ENCODE measurements at places on chromosomes 16 and 17.
A peak's percentile ranks its signal among the peaks of the same experiment; 100 is the strongest.

DNA sequence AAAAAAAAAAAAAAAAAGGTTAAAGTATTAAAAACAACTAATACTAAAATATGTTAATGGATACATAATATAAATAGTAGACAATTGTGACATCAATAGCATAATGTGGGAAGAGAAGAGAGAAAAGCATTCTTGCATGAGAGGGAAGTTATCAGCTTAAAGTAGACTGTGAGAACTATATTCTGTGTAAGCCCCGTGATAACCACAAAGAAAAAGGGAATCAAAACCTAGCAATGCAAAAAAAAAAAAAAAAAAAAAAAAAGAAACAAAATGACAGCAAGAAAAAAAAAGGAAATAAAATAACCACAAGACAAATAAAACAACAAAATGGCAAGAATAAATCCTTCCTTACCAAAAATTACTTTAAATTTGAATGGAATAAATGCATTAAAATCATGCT, 39.8 kb upstream of the MYLK3 start:
- DNase-seq, result no peak

DNA sequence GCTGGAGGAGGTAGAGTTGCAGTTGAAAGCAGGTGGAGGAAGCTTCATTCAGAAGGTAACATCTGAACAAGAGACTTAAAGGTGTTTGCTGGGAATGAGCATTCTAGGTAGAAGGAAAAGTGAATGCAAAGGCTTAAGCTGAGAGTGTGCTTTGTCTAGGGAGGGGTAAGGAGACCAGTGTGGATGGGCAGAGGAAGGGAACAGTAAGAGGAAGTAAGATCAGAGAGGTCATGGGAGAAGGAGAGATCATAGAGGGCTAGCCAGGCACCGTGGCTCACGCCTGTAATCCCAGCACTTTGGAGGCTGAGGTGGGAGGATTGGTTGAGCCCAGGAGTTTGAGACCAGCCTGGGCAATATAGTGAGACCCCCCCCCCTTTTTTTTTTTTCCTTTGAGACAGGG, 3.3 kb downstream of the STX4 start:
- no peak for DNase-seq

DNA sequence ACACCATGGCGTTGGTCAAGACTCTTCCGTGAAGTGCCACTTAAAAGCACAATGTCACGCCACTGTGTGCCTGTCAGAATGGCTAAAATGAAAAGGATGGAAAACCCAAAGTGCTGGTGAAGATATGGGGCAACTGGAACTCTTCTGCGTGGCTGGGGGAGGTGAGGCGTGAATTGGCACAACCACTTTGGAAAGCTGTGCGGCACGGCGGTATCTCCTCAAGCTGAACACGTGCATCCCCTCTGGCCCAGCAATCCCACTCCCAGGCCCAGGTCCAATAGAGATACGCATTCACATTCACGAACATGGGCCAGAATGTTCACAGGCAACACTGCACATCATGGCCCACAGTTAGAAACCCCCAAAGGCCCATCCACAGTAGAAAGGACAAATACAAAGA, 8.9 kb downstream of the DUSP3 start:
- no peak for DNase-seq

- no peak for DNase-seq
These were observed 142.8 kb downstream of the MAP2K6 start for GRCh38 chr17:69557339-69557738.

DNA sequence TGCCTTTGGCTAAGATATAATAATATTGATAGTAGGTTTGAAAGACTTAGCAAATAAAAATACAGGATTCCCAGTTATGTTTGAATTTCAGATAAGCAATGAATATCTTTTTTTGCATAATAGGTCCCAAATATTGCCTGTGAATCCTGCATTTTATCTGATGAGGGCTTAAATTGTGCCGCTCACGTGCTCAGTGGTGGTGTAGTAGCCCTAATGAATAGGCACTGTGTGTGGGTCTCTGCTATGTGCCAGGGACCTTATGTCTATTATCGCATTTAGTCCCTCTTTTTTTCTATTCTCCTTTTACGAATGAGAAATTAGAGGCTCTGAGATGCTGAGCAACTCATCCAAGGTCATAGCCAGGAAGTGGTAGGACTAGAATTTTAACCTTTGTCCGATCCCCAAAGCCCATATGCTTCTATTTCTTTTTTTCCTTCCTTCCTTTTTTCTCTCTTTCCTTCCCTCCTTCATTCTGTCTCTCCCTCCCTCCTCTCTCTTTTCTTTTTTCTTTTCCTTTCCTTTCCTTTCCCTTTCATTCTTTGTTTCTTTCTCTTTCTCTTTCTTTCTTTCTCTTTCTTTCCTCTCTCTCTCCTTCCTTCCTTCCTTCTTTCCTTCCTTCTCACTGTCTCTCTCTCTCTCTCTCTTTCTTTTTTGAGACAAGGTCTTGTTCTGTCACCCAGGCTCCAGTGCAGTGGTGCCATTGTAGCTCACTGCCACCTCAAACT, 47.2 kb downstream of the RGS9 start:
- DNase-seq, result no peak

GRCh38 chr17:55152236-55152635, 112.5 kb upstream of the HLF start:
- DNase-seq, result no peak

GRCh38 chr16:54585998-54586340, 299.4 kb upstream of the IRX3 start:
- DNase-seq, result no peak

GRCh38 chr17:45998987-45999899, at the start of gene STH:
Gene STH (plus strand): TSS chr17:45999250. CDS start chr17:45999280, 30 bp downstream.
- no peak for DNase-seq

- DNase-seq, result no peak
These were observed 759 bp downstream of the ELAC2 start for GRCh38 chr17:13016881-13017654.

DNA sequence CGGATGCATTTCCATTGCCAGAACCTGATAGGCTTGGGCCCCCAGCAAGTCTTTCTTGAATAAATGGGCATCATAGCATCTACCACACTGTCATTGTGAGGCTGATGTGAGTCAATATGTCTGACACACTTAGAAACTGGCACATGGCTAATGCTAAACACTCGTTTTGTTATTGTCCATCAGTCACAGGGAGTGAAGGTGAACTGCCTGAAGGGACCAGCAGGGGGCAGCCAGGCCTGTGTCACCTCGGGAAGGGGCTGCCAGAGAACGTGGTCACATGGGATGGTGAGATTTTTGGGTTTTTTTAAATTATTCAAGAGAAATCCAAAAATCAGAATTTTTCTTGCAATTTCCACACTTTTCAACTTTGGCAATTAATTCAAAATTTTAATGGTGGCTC, 831 bp upstream of the RCVRN start:
- DNase-seq, result no peak

DNA sequence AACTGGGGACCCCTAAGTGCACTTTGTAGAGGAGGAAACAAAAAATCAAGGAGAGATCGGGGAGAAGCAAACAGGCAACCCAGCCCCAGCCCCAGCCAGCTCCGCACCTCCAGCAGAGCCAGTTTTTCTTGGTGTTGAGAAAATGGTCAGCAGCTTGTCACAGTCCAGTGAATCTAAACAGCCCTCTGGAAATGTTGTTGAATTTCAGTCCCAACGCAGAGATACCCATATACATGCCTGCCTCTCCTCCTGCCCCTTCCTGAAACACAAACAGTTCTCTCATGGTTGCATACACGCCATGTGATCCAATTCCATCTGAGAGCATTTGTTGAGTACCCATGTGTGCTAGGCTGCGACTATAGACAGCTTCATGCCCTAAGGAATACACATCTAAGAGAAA, 42.4 kb upstream of the LHX1 start:
- peak; percentile 33 for DNase-seq

DNA sequence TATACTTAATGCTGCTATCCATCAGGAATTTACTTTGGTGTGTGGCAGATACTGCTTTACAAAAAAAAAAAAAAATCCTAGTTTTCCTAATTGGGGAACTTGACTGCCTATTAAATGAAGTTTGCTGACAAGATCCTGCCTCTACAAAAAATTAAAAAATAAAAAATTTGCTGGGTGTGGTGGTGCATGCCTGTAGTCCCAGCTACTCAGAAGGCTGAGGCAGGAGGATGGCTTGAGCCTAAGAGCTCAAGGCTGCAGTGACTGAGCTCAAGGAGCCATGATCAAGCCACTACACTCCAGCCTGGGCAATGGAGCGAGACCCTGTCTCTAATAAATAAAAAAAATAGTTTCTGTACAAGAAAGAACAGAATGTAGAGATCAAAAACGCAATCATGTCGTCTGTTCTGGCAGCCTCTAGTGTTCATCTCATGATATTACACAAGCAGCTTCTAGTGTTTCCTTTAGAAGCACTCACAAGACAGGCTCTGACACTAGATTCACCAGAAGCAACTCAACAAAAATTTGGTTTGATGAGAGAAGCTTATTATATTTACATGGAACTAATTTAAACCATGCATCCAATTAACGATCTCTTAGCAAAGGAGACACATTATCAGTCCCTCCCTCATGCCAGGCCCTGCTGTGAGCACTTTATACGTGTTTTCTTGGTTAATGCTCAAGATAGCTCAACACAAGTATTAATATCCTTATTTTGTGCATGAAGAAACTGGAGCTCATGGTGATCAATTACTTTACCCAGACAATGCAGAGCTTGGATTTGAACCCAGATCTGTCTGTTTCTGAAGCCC, 6.8 kb upstream of the KRTAP17-1 start:
- no peak for DNase-seq

DNA sequence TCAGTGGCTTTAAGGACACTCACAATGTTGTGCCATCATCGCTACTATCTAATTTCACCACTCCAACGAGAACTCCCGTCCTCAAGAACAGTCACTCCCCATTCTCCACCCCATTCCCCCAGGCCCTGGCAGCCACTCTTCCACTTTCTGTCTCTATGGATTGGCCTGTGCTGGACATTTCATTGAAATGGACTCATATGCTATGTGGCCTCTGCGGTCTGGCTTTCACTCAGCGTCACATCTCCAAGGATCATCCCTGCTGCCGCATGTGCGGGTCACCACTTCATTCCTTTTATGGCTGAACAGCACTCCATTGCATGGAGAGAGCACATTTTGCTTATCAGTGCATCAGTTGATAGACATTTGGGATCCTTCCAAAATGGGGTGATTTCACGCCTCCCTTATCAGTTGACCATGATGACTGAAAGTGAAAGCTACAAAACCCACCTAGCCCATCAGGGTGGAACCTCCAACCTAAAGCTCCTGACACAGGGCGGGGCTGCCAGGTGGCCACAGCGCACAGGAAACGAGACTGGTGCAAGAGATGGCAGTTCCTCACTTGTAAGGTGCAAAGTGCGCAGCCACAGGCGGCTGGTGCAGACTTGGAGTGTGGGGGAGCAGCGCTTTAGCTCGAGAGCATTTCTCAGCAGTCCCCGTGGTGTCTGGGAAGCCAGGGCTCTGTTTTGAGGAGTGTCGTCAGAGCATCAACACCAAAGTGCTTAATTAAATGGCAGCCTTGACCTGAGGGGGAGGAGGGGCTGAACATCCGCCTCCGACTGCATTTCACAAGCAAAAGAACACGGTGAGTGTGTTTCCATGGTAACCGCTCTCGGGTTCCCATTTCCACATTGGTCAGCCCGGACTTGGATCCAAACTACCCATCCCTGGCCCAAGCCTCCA, 23.8 kb downstream of the COTL1 start:
- DNase-seq, result peak; percentile 55

DNA sequence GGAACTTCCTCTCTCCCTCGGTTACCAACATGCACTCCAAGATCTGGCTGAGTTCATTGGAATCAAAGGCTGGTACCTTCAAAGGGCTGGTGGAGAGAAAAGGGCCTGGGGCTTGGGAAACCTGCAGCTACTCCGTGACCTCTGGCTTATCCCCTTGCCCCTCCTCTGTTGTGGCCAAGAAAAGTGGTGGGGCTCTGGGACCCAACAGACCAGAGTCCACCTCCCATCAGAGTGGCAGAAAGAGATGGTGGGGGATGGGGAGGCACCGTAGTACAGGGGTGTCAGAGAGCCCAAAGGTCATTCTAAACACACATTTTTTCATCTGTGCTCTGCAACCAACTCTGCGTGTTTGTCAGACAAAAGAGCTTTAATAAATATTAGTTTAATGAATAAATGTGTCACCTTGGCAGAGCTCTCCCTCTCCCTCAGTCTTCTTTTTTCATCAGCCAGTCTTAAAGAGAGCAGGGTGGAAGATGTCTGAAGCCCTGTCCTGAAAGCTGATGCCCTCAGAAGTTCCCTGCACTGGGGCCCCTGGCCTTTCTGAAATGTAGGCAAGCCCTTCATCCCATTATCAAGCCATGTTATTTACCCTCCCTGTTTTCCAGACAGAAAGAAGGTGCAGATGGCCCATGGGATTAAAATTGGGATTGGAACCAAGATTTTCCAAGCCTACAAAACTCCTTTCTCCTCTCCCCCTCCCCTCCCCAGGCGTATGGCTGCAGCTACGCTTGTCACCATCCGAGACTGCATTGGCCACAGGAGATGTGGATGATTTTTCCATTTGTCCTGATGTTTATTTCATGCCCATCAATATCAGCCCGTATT, 227.3 kb downstream of the CCDC182 start:
- no peak for DNase-seq
